ENCODE measurements at places on chromosomes 11 and 22. TPM values are rescaled to one million over a fixed set of nuclear protein-coding genes. Genes with fewer than 3 reads are reported as not detected.

The ANGPTL5 gene
- total RNA-seq: not detected

The PAMR1 gene
- total RNA-seq: not detected

The PMM1 gene
- 39.7 TPM for total RNA-seq

The F2 gene
- total RNA-seq: not detected

The HORMAD2 gene
- total RNA-seq: not detected

The MTA2 gene
- total RNA-seq: 151 TPM

The RFPL1 gene
- total RNA-seq: not detected

The RIBC2 gene
- not detected for total RNA-seq

The KIAA1671 gene
- total RNA-seq: 16.6 TPM

The LINC01488 gene
- not detected for total RNA-seq

The NXPE2 gene
- 0.18 TPM for total RNA-seq

The MPZL3 gene
- total RNA-seq: 25.2 TPM

The MIOX gene
- total RNA-seq: 0.54 TPM

All from T-cell (primary cell).